Sigmoid colon (tissue), 7 donors: ENCODE measurements at places on chromosomes 2 and 18. TPM values are rescaled to one million over a fixed set of nuclear protein-coding genes. Genes with fewer than 3 reads are reported as not detected.

- no peak for DNase-seq
Measured at GRCh38 chr2:132774189-132774588, 104.2 kb upstream of the LYPD1 start.

GRCh38 chr2:216774180-216774579 is 78.8 kb upstream of the IGFBP5 start:
- DNase-seq, result no peak

GPR39 gene
- total RNA-seq, result 0.71 TPM

RGPD4 gene
- not detected for total RNA-seq

RESP18 gene
- total RNA-seq, result not detected
